ENCODE measurements at places on chromosomes 5 and 9.

GRCh38 chr9:118362123-118362522 is 657.9 kb downstream of the TLR4 start:
- no peak for DNase-seq

GRCh38 chr5:55071413-55071812 is 31.0 kb upstream of the GZMA start:
- DNase-seq: no peak

- DNase-seq: no peak
These were observed 26.3 kb upstream of the CRHBP start for GRCh38 chr5:76926329-76927105.

- DNase-seq: no peak
These were observed 63.7 kb upstream of the PRR16 start for GRCh38 chr5:120400356-120400755.

- DNase-seq: no peak
These were observed 38.9 kb downstream of the ASTN2 start for GRCh38 chr9:117375956-117376355.

DNA sequence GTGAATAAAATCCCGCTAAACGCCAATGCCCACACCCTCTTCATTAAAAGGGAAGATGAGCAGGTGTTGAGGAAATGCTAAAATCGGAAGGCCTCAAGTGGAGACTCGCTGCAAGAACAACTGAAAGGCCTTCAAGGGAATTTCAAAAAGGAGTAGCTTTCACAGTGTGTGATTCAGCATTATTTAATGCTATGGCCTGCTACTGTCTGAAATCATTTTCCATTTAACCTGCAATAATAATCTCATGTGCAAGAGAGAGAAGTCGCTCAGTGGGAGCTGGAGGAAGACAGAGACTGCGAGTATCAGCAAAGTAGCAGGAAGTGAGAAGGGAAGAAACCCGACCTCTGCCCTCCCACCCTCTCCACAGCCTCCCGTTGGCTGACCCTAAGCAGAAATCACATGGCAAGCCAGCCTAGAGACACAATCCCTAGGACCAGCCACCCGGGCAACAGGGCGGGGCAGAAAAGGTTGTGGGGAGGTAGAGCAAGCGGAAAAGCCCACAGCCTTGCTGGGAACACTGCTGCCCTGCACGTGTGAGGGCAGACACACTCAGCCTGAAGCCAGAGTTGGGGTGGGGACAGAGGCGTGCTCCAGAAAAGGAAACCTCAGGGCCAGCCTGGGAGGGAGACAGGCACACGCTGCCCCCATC is 39.9 kb upstream of the CTSL start:
- no peak for DNase-seq

DNA sequence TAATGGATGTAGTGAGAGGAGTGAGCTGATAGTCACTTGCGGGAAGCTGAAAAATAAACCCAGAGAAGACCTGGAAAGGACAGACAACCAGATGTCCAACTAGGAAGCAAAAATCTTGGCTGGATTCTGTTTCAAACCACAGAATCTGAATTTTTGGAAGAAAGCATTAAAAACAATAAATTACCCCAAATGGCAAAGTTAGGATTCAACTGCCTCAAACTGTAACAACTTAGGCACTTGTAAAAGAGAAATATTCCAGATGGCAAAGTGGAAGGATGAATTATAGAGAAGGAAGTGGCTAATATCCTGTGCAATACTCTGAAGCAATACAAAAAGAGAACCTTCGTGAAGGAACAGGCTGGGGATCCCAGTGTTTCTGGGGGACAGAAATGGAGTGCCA is 46.8 kb upstream of the SLIT3 start:
- no peak for DNase-seq

GRCh38 chr9:69495296-69495695 is 170.3 kb downstream of the ENTREP1 start:
- no peak for DNase-seq

GRCh38 chr5:178589180-178590140 is 733 bp downstream of the COL23A1 start:
- no peak for DNase-seq

DNA sequence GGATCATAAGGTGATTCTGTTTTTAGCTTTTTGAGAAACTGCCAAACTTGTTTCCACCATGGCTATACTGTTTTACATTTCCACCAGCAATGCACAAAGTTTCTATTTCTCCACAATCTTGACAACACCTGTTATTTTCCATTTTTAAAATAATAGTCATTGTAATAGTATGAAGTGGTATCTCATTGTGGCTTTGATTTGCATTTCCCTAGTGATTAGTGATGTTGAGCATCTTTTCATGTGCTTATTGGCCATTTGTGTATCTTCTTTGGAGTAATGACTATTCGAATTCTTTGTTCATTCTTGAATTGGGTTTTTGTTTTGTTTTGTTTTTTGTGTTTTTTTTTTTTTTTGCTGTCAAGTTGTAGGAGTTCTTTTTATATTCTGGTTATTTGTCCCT is 4.9 kb downstream of the GARNL3 start:
- DNase-seq: no peak

DNA sequence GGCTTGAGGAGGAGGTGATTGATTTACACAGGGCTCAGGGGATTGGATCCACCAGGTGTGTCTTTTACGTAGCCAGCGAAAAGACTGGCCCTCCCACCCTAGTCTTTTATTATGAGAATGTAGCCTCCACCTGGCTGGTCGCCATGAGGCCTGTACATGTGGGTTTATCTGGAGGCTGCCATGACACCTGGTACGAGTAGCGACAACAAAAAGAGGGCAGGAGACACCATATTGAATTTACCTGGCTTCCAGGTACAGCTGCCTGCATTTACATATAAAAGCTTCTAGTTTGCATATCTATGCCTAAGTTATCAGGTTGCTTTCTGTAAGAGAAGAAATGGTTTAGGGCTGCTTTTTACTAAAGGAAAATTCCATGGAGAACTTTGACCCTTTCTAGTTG is 1173.7 kb upstream of the SEMA6A start:
- no peak for DNase-seq

DNA sequence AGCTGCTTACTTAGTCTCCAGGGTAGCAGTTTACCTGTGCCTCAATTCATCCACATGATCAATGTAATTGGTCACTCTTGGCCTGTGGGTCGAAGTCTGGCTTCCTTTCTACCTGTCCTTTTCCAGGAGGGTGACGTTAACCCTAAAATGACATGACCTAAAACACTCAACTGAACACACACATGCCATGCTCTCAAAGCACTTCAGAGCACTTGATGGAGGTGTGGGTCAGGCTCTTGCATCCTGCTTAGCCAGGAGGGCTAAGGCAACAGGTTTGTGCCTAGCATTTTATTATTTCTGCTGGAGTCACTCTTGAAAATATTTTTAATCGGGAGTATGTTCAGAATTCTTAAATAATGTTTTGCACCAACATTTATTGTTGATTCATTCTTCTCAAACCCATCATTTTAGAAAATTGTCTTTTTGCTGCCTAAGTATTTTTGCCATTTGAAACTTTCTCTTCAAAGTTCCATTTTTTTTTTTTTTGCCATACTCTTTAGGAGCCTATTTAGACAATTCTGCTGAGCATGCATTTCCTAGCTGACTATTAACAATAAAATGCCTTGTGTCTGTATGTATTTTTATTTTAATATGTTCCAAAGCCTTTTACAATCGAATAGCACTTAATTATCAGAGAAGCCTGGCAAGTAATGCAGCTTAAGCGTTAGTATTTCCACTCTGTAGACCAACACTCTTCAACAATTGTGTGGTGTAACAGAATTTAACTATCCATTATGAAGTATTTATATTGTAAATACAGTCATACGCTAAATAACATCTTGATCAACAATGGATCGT is 59.1 kb downstream of the ATP10B start:
- DNase-seq: no peak

- no peak for DNase-seq
These were observed 1.3 kb downstream of the TRIM7 start for GRCh38 chr5:181203777-181204112.

DNA sequence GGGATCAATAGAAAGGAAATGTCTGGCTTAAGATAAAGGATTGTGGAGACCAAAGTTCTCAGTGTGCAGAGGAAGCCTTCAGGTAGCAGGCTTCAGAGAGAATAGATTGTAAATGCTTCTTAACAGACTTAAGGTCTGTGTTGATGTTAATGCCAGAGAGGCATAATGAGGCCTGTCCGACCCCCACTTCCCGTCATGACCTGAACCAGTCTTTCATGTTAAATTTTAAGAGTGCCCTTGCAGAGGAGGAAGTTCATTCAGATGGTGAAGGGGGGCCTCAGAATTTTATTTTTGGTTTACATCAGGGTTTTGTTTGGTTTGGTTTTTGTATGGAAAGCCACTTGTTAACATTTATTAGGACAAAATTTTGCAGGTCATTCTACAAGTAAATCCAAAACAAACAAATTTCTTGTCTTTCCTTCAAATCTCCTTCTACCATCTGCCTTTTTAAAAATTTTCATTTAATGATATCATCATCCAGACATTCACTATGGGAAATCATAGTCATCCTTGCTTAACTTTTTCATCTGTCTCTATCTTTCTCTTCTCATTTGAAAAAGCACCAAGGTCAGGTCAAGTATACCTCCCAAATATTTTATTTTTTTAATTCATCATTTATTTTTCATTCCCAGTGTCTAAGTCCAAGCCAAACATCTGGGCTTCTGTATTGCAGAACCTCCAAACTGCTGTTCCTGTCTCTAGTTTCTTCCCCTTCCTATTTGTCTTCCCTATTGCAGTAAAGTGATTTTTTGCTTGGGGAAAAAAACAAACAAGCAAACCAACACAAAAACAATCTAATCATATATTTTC is 6.9 kb upstream of the ABCA1 start:
- DNase-seq: no peak

DNA sequence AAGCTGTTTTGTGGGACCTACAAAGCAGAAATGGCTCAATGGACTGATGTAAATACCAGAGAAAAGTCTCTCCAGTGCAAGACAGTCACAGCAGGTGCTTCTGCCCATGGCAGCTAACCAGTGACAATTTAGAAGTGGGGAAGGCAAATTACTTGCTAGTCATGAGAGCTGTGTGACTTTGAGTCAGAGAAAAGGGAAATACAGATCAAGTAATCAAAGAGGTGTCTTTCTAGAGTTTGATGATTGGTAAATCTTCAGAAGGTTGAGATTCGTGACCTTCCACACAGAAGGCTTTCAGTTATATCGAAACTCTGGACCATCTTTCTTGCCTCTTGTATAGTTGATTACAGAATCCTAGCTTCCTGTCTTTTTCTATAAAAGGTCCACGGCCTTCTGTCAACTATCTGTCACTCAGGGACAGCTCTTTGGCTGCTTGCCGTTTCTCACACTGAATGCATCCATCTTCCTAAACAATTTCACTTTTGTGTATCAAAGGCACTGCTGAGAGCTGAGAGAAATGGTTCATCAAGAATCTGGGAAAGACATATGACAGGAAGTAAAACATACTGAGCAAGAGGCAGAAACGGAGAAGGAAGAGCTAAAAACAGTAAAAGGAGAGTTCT is 993.9 kb upstream of the ACO1 start:
- no peak for DNase-seq

DNA sequence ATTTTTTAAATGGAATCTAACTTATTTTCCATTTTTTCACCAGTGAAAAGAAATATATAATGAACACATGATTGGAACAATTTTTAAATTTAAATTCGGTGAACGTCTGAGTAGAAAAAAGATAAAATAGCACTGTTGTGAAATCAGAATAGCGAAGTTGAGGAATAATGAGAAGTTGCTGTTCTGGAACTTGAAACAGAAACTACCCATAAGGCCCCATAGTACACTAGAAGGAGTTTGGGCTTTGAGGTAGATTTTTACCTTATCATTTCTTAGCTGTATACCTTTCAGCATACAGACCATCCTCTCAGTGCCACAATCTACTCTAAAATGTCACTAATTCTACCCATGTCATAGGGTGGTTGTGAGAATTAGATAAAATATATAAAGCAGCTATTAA is 35.1 kb downstream of the TDRD7 start:
- no peak for DNase-seq

GRCh38 chr5:69288688-69289087 is 43.9 kb downstream of the CCDC125 start:
- no peak for DNase-seq

DNA sequence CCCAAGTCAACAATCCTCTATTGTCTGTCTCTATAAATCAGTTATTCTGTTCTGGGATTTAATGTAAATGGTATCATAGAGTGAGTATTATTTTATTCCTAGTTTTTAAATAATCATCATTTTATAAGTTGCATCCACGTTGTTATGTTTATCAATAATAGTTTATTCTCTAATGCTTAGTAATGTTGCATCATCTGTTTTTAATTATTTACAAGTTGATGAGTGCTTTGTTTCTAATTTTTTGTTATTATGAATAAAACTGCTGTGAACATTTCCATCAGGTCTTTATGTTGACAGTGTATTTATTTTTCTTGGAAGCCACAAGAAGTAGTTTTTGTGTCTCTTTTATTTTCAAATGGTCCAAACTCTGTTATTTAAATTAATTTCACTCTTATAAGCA is 1201.2 kb upstream of the CDH6 start:
- DNase-seq: no peak

DNA sequence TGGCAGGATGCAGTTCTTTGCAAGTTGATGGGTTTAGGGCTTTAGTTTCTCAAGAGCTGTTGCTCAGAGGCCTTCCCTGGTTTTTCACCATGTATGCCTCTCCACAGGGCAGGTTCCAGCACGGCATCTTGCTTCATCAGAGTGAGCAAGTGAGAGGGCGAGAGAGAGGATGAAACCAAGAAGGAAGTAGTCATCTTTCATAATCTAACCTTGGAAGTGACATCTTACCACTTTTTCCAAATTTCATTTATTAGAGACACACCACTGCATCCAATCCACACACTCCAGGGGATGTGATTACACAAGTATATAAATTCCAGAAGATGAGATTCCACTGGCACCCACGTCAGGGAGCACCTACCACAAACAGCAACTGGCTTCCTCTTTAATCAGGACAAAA is 294.4 kb downstream of the MARCHF11 start:
- DNase-seq: no peak

- no peak for DNase-seq
These were observed 90.7 kb upstream of the DHFR start for GRCh38 chr5:80745490-80745889.

- no peak for DNase-seq
These were observed 154.4 kb downstream of the AUH start for GRCh38 chr9:91207397-91207728.

Data from T-helper 9 cell (primary cell).